Activated CD4-positive, alpha-beta T cell treated with anti-CD3 and anti-CD28 coated beads for 36 hours (primary cell): ENCODE measurements at places on chromosomes 6 and 20. TPM values are rescaled to one million over a fixed set of nuclear protein-coding genes. Genes with fewer than 3 reads are reported as not detected.

DNA sequence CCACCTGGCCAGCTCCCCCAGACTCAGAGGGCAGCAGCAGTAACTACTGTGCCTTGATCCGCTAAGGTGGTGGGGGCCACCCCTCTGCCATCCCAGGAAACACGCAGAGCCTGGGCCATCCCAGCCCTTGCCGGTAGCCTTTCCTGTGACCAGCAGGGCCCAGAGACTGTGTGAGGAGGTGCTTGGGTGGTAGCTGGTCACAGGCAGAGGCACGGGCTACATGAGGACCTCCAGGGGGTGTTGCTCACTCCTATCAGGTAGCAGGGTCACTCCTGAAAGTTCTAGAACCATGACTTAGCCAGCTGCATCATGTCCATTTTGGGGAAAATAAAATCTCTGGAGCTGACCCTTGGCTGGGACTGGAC is 22.8 kb downstream of the PCMTD2 start:
- no peak overlapping the region for H3K4me3 ChIP-seq
- peaks cover 2% of the 10 kb centered on the region for H3K36me3 ChIP-seq
- no peak for DNase-seq
- no peaks in the 10 kb centered on the region for H3K27me3 ChIP-seq
- H3K27ac ChIP-seq: no peak overlapping the region

DNA sequence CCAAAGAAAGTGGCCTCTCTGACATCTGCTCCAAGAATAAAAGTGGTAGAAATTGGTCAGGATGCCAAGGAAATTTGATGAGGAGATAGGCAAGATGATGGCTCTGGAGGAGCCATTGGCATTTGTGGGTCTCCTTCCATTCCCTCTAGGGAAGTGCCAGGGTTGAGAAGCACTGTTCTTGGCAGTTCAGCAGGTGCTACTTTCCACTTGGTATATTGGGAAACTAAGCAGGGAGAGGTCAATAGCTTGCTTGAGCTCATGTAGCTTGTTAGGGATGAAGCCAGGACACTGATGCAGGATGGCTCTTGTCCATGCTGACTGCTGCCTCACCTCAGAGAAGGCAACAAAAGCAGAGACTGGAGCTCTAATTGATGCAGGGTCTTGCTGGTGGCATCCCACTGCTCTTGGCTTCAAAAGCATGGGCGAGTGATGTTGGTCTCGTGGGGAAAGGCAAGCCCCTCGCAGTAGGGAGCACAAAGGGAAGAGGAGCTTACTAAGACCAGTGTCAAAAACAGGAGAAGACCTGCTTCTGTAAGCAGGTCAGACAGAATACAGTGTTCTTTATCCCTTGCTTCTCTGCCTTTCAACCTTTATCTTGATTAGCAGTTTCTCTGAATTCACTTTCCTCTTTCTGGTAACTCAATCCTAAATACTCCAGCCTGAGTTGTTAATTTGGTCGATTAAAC is 73.1 kb upstream of the RIPOR2 start:
- peak overlapping the region; percentile 24 for H3K4me3 ChIP-seq
- no peaks in the 10 kb centered on the region for H3K27me3 ChIP-seq
- H3K27ac ChIP-seq: peak overlapping the region; percentile 74
- no peak for DNase-seq
- H3K4me1 ChIP-seq: peaks cover 87% of the 10 kb centered on the region
- peaks cover 2% of the 10 kb centered on the region for H3K36me3 ChIP-seq

The FAM83B gene
- total RNA-seq: not detected

The C6orf141 gene
- total RNA-seq: 1.1 TPM

- no peaks in the 10 kb centered on the region for H3K36me3 ChIP-seq
- no peak overlapping the region for H3K27ac ChIP-seq
- DNase-seq: no peak
- peaks cover 8% of the 10 kb centered on the region for H3K4me1 ChIP-seq
Observed at GRCh38 chr20:56552911-56553629, 20.0 kb downstream of the FAM209B start.

DNA sequence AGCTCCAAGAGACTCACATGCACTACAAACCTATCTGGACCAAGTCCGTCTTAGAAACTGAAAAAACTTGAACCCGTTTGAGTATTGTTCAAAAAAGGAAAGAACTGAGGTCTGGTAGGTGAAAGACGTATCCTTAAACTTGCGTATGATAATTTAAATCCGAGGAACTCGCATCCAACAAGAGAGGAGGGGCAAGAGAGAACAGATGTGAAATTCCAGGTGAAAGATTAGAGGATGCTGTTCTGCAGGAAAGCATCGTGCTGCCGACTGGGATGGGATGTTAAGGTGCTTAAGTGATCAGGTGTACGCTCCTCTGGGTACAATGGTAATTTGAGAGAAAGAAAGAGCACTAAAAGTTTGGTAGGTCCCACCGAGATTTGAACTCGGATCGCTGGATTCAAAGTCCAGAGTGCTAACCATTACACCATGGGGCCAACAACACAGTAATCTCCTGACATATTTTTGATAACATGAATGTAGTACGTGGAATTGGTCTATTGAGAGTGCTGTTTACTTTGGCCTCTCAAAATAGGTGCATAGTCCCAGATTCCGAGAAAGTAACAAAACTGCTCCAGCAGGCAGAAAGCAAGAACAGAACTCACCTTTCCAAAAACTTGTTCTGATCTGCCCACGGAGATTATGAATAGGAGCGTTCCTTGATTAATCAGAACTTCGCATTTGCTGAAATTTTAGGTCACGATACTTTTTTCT is 53.5 kb upstream of the BTN3A2 start:
- H3K36me3 ChIP-seq: peaks cover 6% of the 10 kb centered on the region
- H3K4me3 ChIP-seq: peak overlapping the region; percentile 88
- peaks cover 3% of the 10 kb centered on the region for H3K27me3 ChIP-seq
- peaks cover 37% of the 10 kb centered on the region for H3K4me1 ChIP-seq

The LGSN gene
- total RNA-seq: not detected

DNA sequence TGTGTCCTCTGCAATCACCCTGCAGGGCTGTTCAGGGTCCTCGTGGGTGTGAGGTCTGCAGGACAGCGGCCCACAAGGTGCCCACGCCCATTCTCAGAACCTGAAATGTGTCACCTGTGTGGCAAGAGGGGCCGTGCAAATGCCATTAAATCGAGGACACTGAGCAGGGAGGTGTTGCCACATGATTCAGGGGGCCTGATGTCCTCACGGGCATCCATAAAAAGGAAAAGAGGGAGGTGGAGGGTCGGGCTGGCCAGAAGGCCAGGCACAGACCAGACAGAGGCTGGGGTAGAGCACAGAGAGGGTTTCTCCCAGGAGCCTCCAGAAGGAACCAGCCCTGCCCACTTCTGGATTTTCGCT is 239.6 kb downstream of the ERMARD start:
- H3K4me1 ChIP-seq: peaks cover 35% of the 10 kb centered on the region
- H3K27me3 ChIP-seq: no peaks in the 10 kb centered on the region
- no peak overlapping the region for H3K4me3 ChIP-seq
- H3K27ac ChIP-seq: peak overlapping the region; percentile 91
- no peak for DNase-seq

GRCh38 chr6:2745246-2745645 is 5.5 kb downstream of the MYLK4 start:
- H3K27me3 ChIP-seq: no peaks in the 10 kb centered on the region
- no peak for DNase-seq
- H3K27ac ChIP-seq: no peak overlapping the region
- H3K36me3 ChIP-seq: no peaks in the 10 kb centered on the region

The CST1 gene
- total RNA-seq: not detected
